ENCODE measurements at places on chromosomes 3 and 15.

- DNase-seq = peak; percentile 58
These were observed 2.4 kb downstream of the SIAH2 start for GRCh38 chr3:150760431-150761200.

DNA sequence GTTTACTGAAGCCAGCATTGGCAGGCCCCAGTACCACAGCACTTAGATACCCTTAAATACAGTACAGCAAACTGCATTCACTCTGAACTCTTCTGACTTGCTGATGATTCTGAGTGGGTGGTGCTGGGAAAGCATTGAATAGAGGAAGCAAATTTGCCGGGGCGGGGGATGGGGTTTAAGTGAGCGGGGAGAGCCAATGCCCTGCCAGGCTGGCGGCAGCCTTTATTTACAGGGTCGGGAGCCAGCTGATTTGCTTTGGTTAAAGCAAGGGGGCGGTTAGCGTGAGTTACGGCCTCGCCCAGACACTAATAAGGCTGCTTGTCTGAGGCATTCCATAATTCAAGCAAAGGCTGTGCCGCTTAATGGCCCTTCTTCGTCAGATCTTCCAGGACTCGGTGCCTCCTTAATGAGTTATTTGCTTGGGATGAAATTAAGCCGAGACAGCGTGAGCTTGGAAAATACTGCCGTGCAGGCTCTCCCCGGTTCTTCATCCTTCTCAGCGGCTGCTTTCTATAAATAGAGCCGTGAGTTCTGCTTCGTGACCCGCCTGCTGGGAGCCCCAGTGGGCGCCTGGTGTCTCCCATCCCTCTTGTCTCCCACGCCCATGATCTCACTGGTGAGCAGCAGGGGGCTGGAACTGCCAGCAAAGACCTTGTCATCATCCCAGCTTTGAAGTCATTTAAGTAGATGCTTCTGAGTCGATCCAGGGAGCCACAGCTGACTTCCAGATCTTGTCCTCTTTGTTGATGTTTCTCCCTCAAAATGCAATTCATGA, 25.8 kb downstream of the SPSB4 start:
- DNase-seq = no peak

- DNase-seq = no peak
These were observed 6.6 kb downstream of the MYO5C start for GRCh38 chr15:52288986-52289385.

- DNase-seq = no peak
These were observed 61.0 kb downstream of the OCA2 start for GRCh38 chr15:28037969-28038590.

DNA sequence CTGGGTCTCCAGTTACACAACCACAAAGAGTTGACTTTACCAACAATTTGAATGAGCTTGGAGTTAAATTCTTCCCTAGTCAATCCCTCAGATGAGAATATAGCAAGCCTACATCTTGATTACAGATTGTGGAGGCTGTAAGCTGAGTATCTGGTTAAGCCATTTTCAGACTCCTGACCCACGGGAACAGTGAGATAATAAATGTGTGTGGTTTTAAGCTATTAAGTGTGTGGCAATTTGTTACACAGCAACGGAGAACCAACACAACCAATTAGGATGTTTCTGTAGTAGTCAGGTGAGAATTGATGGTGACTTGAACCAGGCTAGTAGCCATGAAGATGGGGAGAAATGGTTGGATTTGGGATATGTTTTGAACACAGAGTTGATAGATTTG, 37.7 kb upstream of the SLC4A7 start:
- DNase-seq = no peak
